CD4-positive, alpha-beta T cell treated with Interleukin-12 subunit alpha and Interleukin-12 subunit beta, for 1 hour (primary cell): ENCODE measurements at places on chromosomes 1 and 21.

DNA sequence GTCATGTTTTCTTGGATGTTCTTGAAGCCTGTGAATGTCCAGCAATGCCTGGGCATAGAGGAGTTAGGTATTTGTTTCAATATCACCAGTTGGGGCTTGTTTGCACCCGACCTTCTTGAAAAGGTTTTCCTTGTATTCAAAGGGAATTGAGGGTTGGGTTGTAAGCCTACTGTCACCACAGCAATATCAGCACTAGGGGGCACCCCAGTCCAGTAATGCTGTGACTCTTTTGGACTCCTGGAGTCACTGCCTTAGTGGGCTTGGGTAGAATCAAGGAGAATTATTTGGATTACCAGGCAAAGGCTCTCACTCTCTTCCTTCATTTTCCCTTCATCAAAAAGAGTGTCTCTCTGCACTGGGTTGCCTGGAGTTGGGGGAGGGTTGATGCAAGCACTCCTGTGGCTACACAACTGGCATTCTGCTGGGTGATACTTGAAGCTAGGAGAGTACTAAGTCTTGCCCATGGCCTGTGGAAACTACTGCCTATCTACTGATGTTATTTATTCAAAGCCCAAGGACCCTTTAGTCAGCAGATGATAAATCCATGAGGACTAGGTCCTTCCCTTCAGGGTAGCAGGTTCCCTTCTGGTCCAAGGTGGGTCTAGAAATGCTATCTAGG is 34.5 kb downstream of the OR10R2 start:
- peak; percentile 44 for DNase-seq

- no peak for DNase-seq
Measured at GRCh38 chr21:46555678-46556077, 49.2 kb downstream of the S100B start.

- DNase-seq = no peak
Measured at GRCh38 chr1:159591981-159592380, 4.4 kb downstream of the APCS start.

GRCh38 chr1:101239095-101240040 is 2.5 kb downstream of the S1PR1 start:
- DNase-seq = peak; percentile 72

DNA sequence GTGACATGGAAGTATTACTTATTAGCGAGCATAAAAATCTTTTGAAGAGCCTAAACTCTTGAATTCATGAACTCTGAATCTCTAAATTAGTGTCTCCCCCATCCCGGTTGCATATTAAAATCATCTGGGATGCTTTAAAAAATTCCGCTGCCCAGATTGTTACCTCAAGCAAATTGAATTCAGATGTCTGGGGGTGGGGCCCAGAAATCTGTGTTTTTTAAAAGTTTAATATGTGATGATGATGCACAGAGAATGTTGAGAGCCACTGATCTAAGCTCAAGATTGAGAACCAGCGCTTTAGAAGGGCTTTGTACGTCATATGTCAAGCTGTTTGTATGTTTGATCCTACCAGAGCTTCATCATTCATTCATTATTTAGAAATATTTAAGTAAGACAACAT is 446.8 kb downstream of the NUF2 start:
- DNase-seq = no peak

GRCh38 chr1:208215393-208215792 is 28.8 kb downstream of the PLXNA2 start:
- no peak for DNase-seq
